ENCODE measurements at places on chromosomes 1 and 21. TPM values are rescaled to one million over a fixed set of nuclear protein-coding genes. Genes with fewer than 3 reads are reported as not detected.

OR2L5 gene
- polyA plus RNA-seq: not detected

CFHR3 gene
- polyA plus RNA-seq: not detected

RIIAD1 gene
- not detected for polyA plus RNA-seq

AGMAT gene
- polyA plus RNA-seq: 52.6 TPM

HSPB7 gene
- polyA plus RNA-seq: 0.10 TPM

SMAP2 gene
- 22.3 TPM for polyA plus RNA-seq

CYYR1 gene
- not detected for polyA plus RNA-seq

HTR6 gene
- 0.05 TPM for polyA plus RNA-seq

RNF186 gene
- 0.07 TPM for polyA plus RNA-seq

KCNA3 gene
- not detected for polyA plus RNA-seq

USP25 gene
- polyA plus RNA-seq: 12.4 TPM

CZIB gene
- polyA plus RNA-seq: 67.0 TPM

LCE1D gene
- not detected for polyA plus RNA-seq

SERPINC1 gene
- polyA plus RNA-seq: 156 TPM

IQGAP3 gene
- polyA plus RNA-seq: 12.8 TPM

GJA9 gene
- 0.08 TPM for polyA plus RNA-seq

CFAP107 gene
- polyA plus RNA-seq: not detected

MAP1LC3C gene
- not detected for polyA plus RNA-seq

RXRG gene
- polyA plus RNA-seq: not detected

CSTB gene
- 110 TPM for polyA plus RNA-seq

PRAMEF1 gene
- not detected for polyA plus RNA-seq

SLX9 gene
- 21.0 TPM for polyA plus RNA-seq

ARMH1 gene
- polyA plus RNA-seq: 1.1 TPM

GBP6 gene
- not detected for polyA plus RNA-seq

FCGR3A gene
- not detected for polyA plus RNA-seq

SEC16B gene
- polyA plus RNA-seq: 6.9 TPM

PRAMEF13 gene
- not detected for polyA plus RNA-seq

IVL gene
- polyA plus RNA-seq: not detected

RIPPLY3 gene
- 2.1 TPM for polyA plus RNA-seq

FMO2 gene
- polyA plus RNA-seq: not detected

OXCT2 gene
- 0.26 TPM for polyA plus RNA-seq

ETNK2 gene
- polyA plus RNA-seq: 15.5 TPM

PCSK9 gene
- 80.9 TPM for polyA plus RNA-seq

OR2AK2 gene
- polyA plus RNA-seq: not detected

SPATA1 gene
- 0.93 TPM for polyA plus RNA-seq

TLR5 gene
- polyA plus RNA-seq: not detected

AK5 gene
- not detected for polyA plus RNA-seq

VWA5B1 gene
- polyA plus RNA-seq: not detected

KRTAP19-1 gene
- not detected for polyA plus RNA-seq

C1orf53 gene
- polyA plus RNA-seq: 4.7 TPM

VANGL2 gene
- polyA plus RNA-seq: 0.09 TPM

ALX3 gene
- not detected for polyA plus RNA-seq

CTSE gene
- 0.50 TPM for polyA plus RNA-seq

RIMS3 gene
- polyA plus RNA-seq: 2.1 TPM

ADGRB2 gene
- polyA plus RNA-seq: not detected

CCDC28B gene
- 2.6 TPM for polyA plus RNA-seq

OR6N1 gene
- not detected for polyA plus RNA-seq

LINGO4 gene
- polyA plus RNA-seq: 0.05 TPM

BCAN gene
- not detected for polyA plus RNA-seq

CHRM3 gene
- polyA plus RNA-seq: not detected
